ENCODE measurements at places on chromosomes 13 and 19.
A peak's percentile ranks its signal among the peaks of the same experiment; 100 is the strongest.

- DNase-seq = no peak
These were observed 25.2 kb downstream of the CRTC1 start for GRCh38 chr19:18708452-18709231.

DNA sequence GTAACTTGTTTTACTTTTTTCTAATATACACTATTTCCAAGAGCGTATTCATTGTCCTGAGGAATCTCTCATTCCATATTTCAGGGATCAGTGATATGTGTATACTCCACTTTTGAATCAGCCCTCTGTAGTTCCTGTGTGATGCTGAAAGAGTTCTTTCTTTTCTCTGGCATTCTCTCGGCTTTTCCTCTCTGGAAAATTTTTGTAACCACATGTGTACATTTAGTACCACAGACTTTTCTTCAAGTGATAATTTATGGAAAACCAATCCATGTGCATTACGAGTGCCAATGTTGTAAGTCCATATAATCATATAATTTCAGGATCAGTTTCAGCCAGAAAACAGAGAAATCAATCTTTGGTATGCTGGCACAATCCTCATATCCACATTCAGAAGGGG, 102.2 kb upstream of the MBNL2 start:
- DNase-seq = no peak

GRCh38 chr19:49247676-49248075, 77.3 kb downstream of the SLC6A16 start:
- DNase-seq = no peak

GRCh38 chr19:10625762-10626138, 397 bp downstream of the SLC44A2 start:
- DNase-seq = no peak

- DNase-seq = no peak
These were observed 47.1 kb downstream of the HSPH1 start for GRCh38 chr13:31114641-31115040.

GRCh38 chr19:11098327-11098726, 9.1 kb downstream of the LDLR start:
- DNase-seq = no peak

- no peak for DNase-seq
These were observed 110.9 kb downstream of the KL start for GRCh38 chr13:33127009-33127551.

DNA sequence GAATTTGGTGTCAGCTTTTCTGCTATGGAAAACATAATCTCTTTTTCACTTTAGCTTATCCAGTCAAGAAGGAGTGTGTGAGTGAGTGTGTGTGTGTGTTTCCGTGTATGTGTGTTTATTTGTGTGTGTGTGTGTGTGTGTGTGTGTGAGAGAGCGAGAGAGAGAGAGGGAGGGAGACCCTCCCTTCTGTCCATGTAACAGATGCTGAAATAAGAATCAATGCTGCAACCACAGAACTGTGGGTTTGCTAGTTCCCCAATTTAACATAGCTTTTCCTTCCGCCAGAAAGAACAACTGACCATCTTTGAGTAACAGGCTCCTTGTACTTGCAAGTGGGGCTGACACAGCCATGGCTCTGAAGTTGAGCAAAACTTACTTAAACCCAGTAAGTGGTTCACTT, 5.2 kb downstream of the LCP1 start:
- no peak for DNase-seq

GRCh38 chr19:33175886-33176669, 18.1 kb upstream of the LRP3 start:
- no peak for DNase-seq

GRCh38 chr13:29453617-29454011, 141.9 kb downstream of the SLC7A1 start:
- no peak for DNase-seq

DNA sequence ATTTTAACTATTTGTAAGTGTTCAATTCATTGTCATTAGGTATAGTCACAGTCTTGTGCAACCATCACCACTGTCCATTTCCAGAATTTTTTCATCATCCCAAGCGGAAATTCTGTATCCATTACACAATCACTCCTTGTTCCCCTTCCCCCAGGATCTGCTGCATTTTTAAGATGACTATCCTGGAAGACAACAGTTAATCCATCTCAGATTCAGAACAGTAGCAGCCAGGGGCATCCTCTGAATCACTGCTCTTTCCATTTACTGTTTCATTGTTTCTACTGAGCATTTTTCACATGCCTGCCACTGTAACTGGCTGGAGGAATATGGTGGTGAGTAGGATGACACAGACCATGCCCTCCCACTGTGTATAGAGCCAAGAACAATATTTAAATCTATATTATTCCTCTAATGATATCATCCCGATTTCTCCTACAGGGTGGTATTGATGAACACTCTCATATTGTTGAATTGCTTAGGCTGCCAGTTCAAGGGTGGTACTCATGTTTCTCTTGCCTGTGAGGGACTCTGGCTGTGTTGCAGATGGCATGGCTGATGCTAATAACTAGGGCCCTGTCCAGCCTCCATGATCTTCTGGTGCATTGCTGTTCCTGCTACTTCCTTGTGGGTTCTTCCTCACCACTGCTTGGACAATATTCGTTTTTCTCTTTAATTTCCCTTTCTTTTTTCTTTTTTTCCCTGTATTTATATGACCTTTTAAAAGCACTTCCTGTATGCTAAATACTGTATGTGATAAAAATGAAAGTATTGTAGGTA, 59.0 kb downstream of the WDFY2 start:
- no peak for DNase-seq

DNA sequence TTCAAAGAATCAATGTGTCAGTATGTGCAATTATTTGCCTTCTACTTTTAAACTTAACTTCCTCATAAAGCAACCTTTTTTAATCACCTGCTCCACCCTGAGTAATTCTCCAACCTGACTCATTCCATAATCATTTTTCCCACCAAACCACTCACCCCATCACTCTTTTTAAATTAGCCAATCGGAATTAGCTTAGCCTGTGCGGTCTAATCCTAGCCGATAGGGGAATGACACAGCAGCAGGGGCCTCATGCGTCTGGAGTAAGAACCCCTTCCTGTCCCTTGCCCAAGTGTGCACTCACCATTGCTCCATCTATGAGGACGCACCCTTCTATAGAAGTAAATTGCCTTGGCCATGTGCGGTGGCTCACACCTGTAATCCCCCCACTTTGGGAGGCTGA, 27.4 kb upstream of the ZNF83 start:
- no peak for DNase-seq

- DNase-seq = peak; percentile 63
These were observed 1.2 kb downstream of the TBC1D4 start for GRCh38 chr13:75480671-75481175.

GRCh38 chr19:43913383-43913782, 21.7 kb downstream of the ZNF45 start:
- no peak for DNase-seq

DNA sequence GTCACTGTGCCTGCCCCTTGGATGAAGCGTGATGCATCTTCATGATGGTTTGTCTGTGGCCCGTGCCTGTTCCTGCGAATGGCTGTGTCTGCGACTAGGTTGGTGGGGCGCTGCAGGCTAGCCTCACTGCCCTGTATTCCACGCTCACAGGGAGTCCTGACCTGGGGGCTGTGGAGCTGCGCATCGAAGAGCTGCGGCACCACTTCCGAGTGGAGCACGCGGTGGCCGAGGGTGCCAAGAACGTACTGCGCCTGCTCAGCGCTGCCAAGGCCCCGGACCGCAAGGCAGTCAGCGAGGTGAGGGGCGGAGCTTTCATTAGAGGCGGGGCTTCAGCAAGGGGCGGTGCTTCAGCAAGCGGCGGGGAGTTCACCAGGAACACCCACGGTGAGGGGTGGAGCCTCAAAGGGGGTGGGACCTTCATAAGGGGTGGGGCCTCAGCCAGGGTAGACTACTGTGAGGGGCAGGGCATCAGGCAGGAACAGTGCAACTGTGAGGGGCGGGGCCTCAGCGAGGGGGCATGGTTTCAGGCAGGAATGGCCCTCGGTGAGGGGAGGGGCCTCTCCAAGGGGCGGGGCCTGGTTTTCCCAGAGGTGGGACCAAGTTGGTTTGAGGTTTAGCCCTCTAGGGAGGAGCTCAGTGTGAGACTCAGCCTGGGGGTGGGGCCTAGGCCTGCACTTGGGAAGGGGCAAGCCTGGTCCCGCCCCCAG, 17.2 kb downstream of the PKN1 start:
- DNase-seq = no peak

DNA sequence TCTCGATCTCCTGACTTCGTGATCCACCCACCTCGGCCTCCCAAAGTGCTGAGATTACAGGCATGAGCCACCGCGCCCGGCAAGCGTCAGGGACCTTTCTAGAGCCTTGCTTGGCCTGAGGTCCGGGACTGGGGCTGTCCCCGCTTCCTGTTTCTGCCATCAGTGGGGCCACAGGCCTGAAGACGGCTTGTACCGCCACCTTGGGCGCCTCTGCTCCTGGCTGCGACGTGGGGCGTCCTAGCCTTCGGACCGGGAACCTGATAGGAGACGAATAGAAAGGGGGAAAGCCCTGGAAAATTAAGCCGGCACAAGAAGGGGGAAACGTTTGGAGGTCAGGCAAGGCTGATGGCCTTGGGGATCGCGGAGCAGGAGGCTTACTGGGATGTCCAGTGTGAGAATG, 35.1 kb downstream of the RNF6 start:
- no peak for DNase-seq

DNA sequence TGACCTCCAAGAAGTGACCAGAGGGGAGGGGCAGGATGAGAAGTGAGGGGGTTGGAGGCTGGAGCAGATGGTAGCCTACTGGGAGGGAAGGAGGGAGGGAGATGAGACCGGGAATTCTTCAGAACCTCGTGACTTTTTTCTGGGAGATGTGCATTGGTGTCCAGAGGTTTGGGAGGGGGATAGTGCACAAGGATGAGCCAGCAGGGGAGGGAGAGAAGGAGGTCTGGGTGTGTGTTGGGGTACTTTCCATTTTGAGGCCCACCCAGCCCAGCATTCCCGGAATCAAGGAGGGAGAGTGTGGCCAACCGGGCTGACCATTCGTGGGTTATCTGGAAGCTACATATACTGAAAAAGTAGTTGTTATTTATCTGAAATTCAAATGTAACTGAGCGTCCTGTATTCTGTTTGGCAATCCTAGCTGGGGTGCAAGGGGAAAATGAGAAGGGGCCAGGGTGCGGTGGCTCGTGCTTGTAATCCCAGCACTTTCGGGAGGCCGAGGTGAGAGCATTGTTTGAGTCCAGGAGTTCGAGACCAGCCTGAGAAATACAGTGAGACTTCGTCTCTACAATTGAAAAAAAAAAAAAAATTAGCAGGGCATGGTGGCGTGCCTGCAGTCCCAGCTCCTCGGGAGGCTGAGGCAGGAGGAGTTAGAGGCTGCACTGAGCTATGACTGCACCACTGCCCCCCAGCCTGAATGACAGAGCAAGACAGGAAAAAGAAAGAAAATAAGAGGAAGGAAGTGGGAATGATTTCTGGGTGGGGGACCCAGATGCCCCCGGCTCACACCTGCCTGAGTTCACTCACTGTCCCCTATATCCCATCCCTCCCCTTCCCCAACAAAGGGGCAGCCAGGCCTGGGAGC, 4.4 kb upstream of the C3 start:
- no peak for DNase-seq

GRCh38 chr13:95698047-95698749, 21.3 kb downstream of the DNAJC3 start:
- DNase-seq = no peak

DNA sequence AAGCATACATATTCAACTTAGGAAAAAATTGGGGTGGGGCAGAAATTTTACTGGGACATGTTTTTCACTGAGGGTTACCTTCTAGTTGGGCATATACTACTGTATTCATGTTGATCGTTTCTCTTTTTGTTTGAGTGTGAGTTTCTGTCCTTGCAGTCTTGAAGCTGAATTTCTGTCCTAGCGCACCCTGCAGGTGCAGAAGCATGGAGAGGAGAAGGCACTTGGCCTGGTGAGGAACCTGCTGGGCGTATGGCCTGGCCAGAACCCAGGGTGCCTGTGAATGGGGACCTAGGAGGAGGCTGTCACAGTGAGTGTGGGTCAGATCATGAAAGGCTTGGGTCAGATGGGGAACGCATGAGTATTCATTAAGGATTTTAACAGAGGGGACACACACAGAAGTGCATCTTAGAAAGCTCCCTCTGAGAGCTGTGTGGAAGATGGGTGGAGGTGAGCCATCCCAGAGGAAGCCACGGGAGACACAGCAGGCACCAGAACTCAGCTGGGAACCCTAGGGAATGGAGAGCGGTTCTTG, 36.8 kb downstream of the SERP2 start:
- DNase-seq = no peak

GRCh38 chr19:38691938-38692457, 44.5 kb downstream of the ACTN4 start:
- no peak for DNase-seq

DNA sequence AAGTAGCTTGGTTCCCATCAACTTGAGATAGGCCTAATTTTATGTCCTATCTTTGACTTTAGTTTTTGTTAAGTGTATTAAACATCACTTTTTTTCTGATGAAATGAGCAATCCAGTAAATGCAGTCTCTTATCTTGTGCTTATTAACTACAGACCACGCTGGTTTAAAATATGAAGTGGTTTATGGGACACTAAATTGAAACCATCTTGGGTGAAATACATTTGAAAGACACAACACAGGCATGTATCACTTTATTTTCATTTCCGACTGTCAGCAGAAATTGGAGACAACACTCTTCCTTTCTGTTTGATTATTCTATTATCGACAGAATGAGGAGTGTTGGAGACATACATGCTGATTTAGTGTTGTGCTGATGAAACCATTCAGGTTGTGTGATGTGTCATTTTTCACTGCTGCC, 447.7 kb downstream of the GPC6 start:
- no peak for DNase-seq

DNA sequence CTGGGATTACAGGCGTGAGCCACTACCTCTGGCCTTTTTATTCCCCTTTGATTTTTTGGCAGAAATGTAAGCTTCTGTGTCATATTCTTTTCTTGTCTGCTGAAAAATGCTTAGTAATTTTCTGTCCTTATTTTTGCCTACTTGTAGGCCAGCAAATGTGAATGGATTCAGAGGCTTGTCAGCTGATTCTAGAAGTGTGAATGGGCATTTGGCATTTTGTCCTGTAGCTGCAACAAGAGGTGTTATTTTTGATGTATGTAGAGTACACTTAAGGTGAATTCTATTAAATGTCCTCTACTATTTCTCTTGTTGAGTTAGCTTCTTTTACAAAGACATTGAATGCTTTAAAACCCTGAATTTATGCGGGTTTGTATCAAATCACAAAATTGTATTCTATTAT, 50.0 kb downstream of the FRY start:
- no peak for DNase-seq
